Hippocampal formation (tissue), 2 donors: ENCODE measurements at places on chromosomes 16 and 17.

DNA sequence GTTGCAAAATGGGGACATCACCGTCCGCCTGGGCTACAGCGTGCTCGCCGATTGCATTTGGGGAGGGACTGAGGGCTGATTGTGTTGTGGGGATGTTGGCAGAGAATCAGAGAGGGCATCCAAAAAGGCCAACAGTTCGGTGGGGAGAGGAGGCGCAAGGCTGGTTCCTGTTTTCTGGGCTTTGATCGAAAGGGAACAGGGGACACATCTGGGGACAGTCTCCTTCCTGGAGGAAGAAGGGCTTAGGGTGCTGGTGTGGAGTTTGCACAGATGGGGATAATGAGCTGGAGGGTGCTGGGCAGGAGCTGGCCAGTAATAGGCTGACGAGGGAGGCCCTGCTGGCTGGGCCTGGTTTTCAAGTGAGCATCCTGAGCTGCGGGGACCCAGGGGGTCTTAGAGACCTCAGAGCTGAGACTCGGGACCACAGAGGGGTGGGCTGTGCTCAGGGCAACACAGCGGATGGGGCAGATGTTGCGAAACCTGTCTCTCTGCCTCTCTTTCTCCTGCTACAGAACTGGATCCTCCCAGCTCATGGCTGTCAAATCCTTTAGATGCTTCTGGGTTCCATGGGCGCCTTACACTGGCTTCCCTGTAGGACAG lies 288.7 kb downstream of the SEC14L1 start:
- DNase-seq = no peak

DNA sequence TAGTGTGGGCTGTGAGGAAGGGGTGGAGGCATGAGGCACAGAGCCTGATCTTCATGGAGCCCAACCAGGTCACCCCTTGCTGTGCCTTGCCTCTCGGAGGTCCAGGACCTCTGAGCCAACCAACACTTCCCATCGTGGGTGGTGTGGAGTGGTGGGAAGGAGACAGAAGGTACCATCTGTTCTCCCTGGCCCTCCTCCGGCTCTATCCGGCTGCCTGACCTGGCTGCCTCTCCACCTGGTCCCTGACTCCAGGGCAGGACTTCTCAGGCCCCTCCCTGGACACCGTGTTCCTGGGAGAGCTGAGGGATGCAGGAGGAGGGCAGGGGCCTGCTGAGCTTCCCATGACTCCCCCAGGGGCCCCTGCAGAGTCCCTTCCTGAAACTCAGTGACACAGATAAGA lies 3.9 kb downstream of the PDK2 start:
- DNase-seq = no peak

- DNase-seq = no peak
These were observed 49.1 kb downstream of the TBC1D16 start for GRCh38 chr17:79986411-79987186.

DNA sequence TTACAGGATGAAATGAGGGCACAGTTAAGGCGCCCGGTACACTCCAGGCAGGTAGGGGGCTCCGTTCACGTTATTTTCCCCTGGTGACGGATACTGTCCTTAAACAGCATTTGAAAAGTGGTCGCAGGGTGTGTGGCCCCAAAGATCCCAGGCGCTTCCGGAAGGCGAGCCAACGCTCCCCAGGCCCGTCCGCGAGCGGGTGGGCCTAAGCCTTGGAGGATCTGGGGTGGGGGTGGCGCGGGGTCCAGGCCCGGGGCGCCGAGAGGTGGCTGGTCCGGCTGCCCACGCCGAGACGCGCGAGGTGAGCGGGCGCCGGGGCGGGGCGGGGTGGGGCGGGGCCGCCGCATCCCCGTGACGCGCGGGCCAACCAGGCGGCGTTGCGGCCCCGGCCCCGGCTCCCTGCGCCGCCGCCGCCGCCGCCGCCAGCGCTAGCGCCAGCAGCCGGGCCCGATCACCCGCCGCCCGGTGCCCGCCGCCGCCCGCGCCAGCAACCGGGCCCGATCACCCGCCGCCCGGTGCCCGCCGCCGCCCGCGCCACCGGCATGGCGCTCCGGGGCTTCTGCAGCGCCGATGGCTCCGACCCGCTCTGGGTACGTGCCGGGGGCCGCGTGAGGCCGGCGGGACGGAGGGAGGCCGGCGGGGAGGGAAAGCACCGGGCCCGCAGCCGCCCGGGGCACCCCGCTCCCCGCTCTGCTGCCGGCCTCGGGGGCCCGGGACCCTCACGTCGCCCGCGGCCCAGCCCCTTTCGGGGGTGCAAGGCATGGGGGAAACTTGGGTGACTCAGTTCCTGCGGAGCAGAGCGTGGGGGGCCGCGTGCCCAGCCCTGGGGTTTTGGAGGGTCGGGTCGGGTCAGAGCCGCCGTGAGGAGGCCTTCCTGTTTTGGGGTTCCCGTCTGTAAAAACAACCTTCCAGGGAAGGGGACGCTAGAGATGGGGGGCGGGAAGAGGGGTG lies at the start of gene ABCC1:
ABCC1 (plus strand) TSS at position 407 of the 951 bp plus-strand sequence; CDS start at position 543, 136 bp downstream.
- peak; percentile 7 for DNase-seq

DNA sequence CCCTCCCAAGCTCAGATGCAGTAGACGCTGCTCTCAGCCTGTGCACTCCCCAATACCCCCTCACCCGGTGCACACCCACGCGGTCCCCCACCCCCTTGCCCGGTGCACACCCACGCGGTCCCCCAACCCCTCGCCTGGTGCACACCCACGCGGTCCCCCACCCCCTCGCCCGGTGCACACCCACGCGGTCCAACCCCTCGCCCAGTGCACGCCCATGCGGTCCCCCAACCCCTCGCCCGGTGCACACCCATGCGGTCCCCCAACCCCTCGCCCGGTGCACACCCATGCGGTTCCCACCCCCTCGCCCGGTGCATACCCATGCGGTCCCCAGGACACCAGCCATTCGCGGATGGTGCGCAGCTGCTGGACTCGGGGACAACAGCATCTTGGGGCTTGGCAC lies 19.9 kb upstream of the CYTH1 start:
- no peak for DNase-seq

DNA sequence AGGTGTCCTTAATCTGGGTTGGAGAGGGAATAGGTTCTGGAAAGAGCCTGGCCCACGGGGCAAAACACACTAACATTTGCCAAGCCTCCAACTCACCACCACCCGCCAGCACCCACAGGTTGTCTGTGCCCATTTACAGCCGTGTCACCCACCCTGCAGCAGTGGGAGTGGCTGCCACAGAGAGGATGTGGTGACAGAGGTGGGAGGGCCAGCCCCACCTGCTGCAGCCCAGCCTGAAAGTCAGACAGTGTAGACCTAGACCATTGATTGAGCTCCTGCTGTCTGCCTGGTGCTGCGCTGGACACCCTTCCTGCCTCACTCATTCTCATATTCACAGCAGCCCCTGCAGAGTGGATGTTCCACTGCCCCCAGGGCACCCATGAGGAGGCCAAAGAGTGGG lies 44.7 kb downstream of the IL21R start:
- DNase-seq = no peak

DNA sequence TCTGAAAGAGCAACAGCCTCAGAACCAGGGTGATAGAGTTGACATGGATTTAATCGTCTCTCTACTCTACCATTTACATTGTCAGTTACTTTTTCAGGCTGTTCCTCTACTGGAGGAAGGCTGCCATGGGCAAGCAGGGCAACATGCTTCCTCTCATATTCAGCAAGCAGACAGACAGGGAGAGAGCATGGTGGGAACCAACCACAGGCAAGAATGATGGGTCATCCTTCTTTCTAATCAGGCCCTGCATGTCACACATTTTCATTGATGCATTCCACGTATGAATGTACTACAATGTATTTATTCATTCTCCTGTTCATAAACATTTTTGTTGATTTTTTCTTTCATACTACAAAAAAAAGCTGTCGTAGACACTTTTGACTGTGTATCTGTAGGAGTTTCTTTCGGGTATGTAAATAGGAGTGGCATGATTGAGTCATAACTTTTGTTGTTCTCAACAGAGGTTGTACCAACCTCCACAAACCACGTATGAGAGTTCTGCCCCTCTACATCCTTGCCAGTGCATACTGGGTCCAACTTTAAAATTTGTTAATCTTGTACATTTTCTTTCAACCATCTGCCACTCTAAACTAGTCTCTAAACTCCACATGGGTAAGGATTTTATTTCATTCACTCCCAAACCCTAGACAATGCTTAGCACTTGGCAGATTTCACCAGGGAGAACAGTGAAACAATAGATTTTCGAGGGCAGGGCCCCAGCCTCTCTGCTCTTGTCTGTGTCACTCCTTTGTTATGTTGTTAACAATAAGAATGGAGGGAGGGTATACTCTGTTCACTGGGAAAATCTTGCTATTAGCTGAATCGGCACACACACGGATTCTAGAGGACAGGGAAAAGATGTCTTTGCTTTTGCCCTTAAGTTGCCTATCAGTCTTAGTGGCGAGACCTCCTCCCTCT lies 58.7 kb downstream of the CMC2 start:
- peak; percentile 37 for DNase-seq
